Gastroesophageal sphincter (tissue), 4 donors: ENCODE measurements at places on chromosomes 5 and 9. TPM values are rescaled to one million over a fixed set of nuclear protein-coding genes. Genes with fewer than 3 reads are reported as not detected.

DNA sequence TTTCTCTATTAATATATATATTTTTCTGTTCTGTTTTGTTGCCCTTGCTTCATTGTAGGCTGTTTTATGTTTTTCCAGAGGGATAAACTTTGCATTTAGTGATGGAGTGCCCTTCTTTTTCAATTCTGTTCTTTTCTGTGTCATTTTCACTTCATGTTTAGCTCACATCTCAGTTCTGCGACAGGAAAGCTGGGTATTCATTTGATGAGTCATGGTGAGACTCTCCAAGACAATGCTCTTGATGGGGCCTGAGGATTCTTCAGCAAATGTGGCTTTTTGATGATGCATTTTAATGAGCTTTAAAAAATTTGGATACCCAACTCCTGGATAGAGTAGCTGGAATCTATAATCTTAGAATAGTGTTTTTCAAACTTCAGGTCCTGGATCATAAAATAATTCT lies 56.5 kb upstream of the SPATA31D4 start:
- ATAC-seq = no peak

DNA sequence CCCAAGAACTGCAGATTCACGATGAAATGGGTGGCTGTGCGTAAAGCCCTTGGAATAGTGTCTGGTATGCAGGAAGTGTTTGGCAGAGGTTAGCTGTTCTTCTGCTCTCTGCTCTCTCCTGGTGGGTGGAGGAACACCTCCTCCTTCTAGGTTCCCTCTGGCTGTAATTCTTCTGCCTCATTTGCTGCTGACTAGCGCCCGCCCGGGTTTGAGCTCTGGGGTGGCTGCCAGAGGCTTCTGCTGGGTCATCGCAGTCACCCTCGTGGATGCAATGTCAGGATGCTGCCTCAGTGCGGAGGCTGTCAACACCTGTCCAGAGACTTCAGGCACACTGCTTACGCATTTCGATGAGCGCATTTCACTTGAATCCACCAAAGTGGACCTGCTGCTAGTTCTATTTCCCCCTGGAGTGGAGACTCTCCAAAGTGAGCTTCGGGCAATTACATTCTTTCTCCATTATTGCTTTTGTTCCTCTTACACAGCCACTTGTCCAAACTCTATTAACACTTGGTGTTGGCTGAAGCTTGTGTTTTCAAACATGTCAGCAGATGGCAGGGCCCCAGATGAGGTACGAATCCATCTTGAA lies 11.7 kb downstream of the DOCK2 start:
- no peak for ATAC-seq

DNA sequence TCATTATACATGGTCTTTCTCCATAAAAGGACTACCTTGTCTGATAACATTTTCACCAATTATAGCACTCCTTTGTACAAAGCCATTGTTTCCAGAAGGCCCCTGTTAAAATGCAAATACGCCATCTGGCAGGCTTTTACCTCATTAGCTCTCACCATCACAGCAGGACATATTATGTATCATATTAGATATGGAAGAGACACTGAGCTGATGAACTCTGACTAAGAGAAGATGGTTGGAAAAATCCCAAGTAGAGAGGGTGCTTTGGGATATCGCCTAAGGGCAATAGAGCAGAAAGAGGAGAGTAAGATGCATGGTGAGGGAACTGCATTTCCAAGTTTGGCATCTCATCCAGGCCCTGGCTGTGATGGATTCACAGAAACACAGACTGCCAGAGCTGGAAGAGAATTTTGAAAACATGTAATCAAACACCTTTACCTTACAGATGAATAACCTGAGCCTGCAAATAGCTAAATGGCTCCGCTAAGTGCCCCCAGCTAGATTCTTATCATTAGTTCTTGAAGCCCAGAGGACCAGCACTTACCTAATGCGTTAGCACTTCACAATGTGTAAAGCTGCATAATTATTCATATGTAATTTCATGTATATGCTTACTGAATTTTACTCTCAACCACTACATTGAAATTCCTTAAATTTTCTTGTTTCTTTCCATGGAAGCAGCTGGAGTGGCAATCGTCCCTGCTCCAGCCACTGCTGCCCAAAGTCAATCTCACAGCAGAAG lies 393.6 kb upstream of the IZUMO3 start:
- no peak for ATAC-seq

GRCh38 chr9:91408475-91408874 lies 15.2 kb downstream of the NFIL3 start:
- no peak for ATAC-seq

DNA sequence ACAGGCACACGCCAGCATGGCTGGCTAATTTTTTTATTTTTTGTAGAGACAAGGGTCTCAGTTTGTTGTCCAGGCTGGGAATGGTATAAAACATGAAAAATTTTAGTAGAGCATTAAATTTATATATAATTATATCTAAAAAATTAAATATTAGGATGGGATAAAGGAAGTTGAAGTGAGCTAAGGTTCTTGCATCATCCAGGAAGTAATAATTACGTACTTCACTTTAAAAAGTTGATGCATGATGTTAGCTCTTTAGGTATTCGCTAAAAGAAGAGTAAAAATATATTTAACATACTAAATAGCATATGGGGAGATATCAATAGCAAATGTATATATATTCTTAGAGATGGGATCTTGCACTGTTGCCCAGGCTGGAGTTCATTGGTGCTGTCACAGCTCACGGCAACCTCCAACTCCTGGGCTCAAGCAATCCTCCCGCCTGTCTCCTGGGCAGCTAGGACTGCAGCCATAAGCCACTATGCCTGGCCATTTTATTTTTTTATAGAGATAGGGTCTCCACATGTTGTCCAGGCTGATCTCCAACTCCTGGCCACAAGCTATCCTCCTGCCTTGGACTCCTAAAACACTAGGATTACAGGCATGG lies 12.3 kb downstream of the DCAF10 start:
- ATAC-seq = no peak

The RMRP gene
- 1,650 TPM for total RNA-seq

The KDM4C gene
- total RNA-seq = 65.2 TPM

DNA sequence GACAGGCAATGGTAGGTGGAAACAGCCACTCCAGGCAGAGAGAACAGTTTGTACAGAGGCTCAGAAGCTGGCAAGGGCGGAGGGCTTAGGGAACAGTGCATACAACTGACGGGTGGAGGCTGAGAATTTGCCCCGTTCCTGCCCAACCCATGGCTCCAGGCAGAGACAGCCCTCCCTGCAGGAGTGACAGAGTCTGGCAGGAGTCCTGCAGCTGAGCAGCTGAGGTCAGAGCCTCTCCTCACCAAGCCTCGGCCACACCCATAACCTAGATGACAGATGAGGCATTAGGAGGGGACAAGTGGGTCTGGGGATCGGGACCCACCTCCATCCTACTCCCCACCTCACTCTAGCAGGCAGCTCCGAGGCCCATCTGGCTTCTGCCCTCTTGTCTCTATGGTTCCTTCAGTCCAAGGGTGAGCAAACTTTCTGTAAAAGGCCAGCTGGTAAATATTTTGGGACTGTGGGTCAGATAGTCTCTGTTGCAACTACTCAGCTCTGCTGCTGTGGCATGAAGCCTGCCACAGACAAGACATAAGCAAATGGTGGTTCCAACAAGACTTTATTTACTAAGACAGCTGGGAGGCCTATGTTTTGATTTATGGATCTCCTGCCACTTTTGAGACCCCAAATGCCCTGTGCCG lies 83.7 kb downstream of the SH3TC2 start:
- peak; percentile 69 for ATAC-seq

DNA sequence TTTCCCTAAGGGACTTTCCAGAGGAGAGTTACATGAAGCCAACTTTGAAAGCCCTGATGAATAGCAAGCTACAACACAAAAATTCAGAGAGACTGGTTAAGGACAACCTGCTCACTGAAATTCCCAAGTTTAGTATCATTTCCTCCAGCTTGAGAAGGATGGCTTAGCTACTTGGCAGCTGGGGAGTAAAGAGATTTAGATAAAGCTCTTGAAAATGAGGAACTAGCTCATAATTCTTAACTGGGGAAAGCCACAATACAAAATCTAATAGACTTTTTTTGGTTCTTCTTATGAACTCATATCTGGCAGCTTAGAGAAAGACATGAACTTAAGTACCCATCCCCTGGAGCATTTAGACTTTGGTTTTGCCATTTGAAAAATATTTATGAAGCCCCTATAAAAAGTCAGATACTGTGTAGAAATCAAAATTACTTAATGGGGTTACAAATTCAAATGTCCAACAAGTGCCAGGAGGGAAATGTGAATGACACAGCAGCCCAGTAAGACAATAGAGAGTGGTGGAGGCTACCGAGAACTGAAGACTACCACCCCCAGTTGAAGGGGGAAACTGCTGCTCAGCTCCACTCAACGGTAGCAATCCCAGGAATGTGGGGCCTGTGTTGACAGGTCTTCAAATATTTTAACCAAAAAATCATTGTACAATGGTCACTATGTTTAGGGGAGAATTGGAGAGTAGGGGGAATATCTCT lies 79.4 kb upstream of the ADRB2 start:
- ATAC-seq = no peak
